ENCODE measurements at places on chromosomes 4 and X.
A peak's percentile ranks its signal among the peaks of the same experiment; 100 is the strongest.

DNA sequence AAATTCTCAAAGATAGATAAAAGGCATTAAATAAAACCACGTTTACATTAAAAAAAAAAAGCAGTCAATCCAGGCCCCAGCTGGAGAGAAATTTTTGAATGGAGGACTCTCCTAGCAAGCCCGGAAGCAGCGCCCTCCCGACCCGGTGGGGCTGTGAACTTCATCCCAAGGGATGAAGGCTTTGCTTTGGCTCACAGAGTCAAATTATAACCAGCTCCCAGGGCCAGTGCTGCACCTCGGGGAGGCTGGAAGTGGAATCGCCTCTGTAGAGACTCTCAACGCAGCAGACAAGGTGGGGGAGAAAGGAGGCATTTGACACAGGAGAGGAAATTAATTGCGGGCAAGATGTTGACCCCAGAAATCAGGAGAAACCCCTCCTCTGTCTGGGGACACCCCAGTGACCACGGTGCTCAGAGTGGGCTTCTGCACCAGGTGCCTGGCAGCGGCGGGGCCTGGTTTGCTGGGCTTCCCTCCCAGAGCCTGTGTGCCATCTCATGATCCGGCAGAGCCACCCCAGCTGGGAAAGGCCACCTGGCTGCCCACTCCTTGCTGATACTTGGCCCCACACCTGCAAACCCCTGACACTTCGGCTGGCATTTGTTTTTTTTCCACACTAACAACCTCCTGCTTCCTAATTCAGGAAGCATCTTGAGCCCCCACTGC, 71.7 kb downstream of the ABLIM2 start:
- no peak for DNase-seq

DNA sequence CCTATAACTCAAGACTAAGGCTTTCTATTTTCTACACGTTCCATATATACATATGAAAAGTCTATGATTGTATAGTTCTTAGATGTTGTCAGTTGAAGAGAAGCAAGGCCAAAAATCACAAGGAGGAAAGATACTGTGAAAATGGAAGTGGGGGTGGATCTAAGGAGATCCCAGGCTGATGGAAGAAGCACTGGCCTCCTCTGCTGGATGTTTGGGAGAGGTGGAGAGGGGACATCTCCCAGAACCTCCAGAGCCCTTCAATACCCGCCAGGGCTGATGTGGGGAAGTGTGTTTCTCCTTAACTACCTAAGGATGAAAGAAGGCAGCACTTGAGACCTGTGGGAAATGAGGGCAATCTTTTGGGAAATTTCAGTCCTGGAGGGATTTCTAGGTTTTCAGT, 67.4 kb downstream of the RASGEF1B start:
- no peak for DNase-seq

DNA sequence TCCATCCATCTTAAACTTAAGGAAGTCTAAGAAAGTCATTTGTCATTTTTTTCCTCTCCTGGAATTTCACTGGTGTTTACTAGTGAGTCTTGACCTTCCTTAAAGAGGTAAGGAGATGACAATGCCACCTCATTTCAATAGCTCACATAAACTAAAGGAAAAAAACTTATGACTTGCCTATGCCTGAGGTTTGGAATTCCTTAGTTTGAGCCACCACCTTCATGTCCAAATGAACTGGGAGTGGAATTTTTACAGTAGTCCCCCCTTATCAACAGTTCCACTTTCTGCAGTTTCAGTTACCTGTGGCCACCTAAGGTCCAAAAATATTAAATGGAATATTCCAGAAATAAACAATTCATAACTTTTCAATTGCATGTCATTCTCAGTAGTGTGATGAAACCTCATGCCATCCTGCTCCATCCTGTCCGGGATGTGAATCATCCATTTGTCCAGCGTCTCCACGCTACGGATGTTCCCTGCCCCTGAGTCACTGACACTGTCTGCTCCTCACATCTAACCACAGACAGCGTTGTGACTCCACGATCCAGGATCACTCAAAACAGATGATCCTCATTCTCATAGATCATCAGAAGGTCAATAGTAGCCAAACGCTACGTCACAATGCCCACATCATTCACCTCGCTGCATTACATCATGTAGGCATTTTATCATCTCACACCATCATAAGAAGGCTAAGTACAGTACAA, 177.4 kb downstream of the SH3KBP1 start:
- no peak for DNase-seq

- DNase-seq, result no peak
Observed at GRCh38 chr4:26984896-26985295, 124.3 kb downstream of the STIM2 start.

- no peak for DNase-seq
Observed at GRCh38 chrX:13372203-13372980, 52.5 kb upstream of the ATXN3L start.

GRCh38 chr4:151960449-151961230, 199.8 kb upstream of the GATB start:
- DNase-seq, result no peak

GRCh38 chr4:158458271-158458895, 63.3 kb upstream of the RXFP1 start:
- no peak for DNase-seq

- no peak for DNase-seq
Observed at GRCh38 chr4:142656178-142656577, 189.9 kb downstream of the INPP4B start.

DNA sequence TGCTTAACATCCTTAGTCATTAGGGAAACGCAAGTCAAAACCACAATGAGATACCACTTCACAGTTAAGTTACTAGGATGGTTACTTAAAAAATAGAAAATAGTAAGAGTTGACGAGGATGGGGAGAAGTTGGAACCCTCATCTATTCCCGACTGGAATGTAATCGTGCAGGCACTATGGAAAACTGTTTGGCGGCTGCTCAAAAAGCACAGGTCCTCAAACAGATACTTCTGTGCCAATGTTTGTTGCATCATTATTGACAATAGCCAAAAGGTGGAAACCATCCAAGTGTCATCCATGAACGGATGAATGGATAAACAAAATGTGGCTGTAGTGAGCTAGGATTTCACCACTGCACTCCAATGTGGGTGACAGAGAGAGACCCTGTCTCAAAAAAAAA, 11.7 kb downstream of the CTAG1B start:
- DNase-seq, result no peak

DNA sequence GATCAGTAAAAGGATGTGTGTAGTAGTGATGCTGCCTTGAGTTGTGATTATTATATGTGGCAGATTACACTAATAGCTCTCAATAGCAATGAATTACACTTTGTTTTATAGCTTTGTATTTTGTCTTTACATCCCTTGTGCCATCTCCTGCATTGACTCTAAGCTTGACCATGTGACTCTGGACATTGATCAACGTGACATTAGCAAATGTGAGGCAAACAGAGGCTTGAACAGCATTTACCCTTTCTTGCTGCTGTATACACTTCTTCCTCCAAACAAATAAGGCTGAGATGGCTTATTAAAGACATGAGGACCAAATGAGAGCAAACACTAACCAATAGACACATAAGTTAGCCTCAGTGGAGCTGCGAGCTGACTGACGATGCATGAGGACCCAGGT, 63.5 kb downstream of the MAD2L1 start:
- DNase-seq, result no peak

DNA sequence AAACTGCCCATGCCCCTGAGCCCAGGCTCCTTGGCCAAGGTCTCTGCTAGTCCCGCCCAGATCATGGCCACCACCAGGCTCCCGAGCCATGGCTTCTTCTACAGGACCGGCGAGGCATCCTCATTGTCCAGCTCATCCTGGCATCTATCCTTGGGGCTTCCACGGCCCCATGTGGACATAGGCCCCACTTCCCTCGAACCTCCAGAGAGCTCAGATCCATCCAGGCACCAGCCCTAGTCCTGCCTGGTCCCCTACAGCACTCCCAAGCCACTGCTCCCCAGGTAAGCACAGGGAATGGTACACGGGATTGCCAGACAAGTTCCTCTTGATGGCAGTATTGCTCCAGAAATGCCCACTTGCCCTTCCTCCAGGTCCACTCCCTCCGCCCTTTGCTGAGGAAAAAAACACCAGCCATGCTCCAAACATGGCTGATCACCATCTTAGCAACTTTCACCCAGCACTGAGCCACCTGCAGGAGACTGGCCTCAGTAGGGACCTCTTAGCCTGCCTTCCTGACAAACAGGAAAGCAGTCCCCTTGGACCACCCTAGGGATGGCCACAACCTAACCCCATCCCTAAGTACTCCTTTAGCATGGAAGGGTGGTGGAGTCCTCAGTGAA, 272.1 kb upstream of the AGTR2 start:
- peak; percentile 17 for DNase-seq

GRCh38 chr4:153127760-153128494, 76.3 kb upstream of the TRIM2 start:
- peak; percentile 82 for DNase-seq

DNA sequence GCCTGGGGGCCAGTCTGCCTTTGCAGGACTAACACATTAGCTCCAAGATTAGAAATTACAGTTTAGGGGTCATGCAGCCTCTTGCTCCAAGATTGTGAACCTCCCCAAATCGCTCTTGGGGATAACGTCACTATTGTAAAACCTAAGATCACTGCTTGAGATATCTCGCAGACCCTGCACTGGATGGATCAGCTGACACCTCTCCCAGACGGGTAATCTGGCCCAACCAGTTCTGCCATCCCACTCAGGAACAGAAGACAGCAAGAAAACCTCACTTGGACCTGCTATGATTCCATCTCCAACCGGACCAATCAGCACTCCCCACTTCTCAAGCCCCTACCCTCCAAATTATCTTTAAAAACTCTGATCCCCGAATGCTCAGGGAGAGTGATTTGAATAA, 431.2 kb downstream of the GPM6A start:
- no peak for DNase-seq

DNA sequence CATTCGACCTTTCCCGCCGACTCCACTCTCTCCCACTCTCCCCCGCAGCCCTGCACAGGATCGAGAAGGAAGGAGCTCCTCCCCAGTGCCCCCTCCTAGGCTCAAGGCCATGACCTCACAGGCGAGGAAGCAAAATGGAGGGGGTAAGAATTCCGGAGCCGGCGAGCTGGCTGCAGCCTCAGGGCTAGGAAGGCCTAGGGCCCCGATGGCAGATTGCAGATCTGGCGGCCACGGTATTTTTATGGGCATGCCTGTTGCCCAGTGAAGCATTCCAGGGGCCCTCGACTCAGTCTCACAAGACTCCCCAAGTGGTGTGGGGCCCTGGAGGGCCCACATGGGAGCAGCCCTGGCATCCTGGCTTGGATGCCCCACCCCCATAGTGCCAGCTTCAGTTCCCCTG, 942 bp upstream of the L1CAM start:
- DNase-seq, result no peak

DNA sequence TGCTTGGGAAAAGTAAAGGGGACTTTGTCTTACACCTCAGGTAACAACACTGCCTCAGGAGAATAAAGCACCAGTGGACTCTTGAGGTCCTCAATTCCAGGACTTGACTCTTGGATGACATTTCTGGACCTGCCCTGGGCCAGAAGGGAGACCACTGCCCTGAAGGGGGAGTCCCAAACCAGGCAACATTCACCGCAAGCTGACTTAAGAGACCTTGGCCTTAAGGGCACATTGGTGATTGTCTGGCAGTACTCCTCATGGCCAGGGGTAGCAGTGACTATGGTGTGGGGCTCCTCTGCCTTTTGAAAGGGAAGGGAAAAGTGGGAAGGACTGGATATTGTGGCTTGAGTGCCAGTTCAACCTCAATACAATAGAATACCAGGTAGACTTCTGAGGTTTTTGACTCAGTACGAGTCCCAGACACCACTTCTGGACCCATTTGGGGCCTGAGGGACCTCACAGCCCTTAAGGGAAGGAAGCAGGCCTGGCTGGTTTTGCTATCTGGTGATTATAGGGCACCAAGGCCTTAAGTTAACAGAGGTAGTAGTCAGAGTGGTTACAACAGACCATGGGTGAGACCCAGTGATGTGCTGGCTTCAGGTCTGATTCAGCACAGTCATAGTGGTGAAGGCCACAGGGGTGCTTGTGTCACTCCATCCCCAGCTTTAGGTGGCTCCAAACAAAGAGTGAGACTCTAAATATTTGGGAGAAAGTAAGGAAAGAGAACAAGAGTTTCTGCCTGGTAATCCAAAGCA, 121.2 kb upstream of the TET2 start:
- no peak for DNase-seq

GRCh38 chr4:142406917-142407501, 439.1 kb downstream of the INPP4B start:
- DNase-seq, result peak; percentile 89

DNA sequence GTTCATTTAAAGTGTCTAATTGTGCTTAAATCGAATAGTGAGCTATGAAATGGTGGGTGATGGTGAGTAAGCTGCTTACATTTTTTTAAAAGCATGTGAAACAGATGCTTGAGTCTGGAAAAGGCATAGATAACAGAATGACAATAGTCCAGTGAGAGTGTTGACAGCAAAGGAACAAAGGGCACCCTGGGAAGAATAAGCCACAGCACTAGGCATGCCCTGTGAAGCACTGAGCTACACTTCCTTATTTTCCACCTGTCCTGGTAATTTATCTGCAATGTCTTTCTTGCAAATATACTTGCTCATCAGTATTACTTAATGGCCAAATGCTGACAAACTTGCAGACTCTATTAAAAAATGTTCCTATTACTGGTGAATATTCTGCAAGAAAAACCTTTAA, 168.7 kb downstream of the PRDM5 start:
- DNase-seq, result no peak

GRCh38 chrX:71514367-71515037, 18.4 kb upstream of the OGT start:
- no peak for DNase-seq

- no peak for DNase-seq
Observed at GRCh38 chrX:41449131-41449530, 2.0 kb downstream of the NYX start.

- DNase-seq, result no peak
Observed at GRCh38 chrX:134462927-134463326, 3.0 kb downstream of the HPRT1 start.

DNA sequence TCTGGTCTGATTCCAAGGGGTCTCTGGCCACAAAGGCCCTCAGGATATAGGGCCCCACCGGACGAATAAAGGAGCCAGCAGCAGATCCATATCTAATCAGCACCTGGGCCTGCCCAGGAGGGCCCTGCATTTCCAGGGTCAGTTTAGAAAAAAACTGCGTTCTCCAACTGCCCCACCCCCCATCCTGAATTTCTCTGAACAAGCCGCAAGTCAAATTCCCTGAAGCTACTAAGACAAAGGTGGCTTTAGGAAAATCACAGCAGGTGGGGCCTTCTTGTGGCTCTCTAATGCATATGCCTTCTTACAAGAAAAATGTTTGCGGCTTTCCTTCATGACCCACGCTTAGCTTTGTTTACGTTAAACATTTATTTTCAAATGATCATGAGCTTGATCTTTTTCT, 76.6 kb downstream of the MBNL3 start:
- no peak for DNase-seq

DNA sequence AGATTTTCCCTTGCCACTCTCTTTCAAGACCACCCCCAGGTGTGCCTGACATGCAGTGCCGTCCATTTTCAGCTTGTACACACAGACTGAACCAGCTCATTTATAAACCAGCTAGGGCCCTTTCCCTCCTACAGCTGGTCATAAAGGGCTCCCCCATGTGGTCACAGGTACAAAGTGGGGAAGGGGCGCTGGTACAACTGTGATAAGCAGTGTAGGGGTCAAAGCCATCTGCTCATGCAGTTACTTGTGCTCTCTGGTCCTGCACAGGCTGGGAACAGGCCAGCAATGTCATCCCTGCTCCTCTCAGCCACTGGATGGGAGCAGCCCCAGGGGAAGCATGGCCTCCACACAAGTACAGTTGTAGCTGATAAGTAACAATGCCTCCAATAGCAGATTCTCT, 20.6 kb downstream of the GABRQ start:
- DNase-seq, result no peak

- peak; percentile 29 for DNase-seq
Observed at GRCh38 chr4:44760142-44760898, 34.0 kb upstream of the GNPDA2 start.

- DNase-seq, result no peak
Observed at GRCh38 chr4:164906368-164906767, 29.4 kb downstream of the APELA start.

All from activated CD4-positive, alpha-beta T cell treated with anti-CD3 and anti-CD28 coated beads, Interleukin-2, amount 50 U/mL, for 16 hours (primary cell).